NCI-H2029 treated with DMSO at 0.1 percent for 48 hours (cell line): ENCODE measurements at places on chromosomes 16 and 17.

- no peak for DNase-seq
Observed at GRCh38 chr16:3655030-3655395, 522 bp downstream of the DNASE1 start.

DNA sequence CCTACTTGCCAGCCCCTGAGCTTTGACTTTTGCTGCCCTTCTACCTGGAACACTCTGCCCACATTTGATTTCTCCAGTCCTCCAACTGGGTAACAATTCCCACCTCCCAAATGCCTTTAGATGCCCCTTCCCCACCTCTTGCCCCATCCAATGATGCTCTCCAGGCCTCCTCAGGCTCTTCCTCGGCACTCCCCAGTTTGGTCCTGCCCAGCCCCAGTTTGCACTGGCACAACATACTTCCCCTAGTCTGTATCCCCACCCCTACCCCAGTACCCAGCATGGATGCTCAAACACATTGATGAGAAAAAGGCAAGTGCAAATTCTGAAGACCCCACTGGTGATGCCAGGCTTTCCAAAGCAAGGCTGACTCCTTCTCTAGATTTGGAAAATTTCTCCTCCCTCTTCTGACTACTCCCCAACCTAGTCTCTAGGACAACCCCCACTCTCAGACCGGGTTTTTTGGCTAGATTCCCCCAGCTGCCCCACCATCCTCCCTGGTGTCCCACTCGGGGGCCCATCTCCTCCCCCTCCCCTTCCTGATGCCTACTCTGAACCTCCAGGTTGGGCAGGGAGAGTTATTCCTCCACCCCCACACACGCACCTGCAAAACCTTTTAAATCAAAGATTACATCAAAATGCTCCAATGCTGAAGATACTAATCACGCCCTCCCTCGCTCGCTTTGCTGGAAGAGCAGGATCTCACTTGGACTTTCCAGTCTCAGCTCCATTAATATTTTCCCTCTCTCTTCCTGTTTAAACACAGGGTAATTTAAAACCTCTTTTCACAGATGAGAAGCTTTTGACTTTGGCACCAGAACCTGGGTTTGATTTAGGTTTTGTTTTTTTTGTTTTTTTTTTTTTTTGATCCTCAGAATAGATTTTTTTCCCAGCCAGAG, 94.9 kb downstream of the TMEM132E start:
- DNase-seq = peak; percentile 71

DNA sequence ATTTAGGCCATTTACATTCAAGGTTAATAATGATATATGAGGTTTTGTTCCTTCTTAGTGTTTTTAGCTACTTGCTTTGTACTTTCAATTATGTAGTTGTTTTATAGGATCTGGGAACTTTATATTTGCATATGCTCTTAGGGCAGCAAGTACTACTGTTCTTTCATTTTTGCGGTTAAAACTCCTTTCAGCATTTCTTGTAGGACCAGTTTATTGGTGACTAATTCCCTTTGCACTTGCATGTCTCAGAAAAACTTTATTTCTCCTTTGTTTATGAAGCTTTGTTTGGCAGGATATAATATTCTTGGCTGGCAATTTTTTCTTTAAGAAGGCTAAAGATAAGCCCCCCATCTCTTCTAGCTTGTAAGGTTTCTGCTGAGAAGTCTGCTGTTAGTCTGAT, 131.3 kb upstream of the CDH8 start:
- no peak for DNase-seq

GRCh38 chr17:80455784-80456183, 20.6 kb downstream of the NPTX1 start:
- no peak for DNase-seq

- DNase-seq = no peak
Observed at GRCh38 chr16:70604407-70605282, 41.7 kb upstream of the IL34 start.

DNA sequence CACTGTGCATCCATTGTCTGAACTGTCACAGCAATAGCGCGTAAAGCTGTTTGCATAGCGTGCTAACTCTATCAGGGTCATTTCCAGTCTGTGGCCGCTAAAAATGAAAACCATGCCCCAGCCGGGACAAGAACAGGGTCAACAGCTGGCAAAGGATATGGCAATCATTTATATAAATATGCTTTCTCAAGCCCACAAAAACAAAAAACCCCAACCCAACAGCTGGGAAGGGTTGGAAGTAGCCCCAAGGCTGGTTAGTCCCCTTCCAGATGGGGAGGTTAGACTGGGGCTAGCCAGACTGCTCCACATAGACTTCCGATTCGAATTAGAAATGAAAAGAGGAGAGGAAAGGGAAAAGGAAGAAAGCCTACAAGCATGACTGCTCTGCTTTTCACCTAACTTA, 203.3 kb upstream of the TBX2 start:
- no peak for DNase-seq

DNA sequence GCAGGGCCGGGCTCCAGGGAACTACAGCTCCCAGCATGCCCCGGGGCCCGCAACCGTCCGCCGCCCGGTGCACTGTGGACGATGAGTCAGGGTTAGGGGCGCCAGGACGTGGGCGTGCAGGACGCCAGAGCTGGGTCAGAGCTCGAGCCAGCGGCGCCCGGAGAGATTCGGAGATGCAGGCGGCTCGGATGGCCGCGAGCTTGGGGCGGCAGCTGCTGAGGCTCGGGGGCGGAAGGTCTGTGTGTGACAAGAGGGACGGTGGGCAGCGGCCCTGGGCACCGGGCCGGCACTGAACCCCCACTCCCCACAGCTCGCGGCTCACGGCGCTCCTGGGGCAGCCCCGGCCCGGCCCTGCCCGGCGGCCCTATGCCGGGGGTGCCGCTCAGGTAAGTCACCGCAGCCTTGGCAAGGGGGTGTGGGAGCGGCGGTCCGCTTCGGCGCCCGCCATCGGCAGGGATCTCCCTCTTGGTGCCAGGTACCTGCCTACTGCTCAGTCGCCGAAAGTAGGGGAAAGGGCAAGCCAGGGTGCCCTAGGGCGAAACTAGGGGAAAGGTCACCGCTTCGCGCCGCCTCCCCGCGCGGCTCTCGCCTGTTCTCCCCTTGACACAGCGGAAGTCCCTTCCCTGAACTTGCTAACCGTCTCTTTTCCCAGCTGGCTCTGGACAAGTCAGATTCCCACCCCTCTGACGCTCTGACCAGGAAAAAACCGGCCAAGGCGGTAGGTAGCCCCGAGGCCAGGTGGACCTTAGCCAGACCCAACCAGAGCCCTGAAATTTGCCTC, at the start of the genes ACADVL and DLG4:
TSS of gene ACADVL (plus strand) at position 127 of the 781 bp plus-strand sequence. CDS start at position 174, 47 bp downstream.
TSS of gene DLG4 (minus strand) at position 25 of the 781 bp plus-strand sequence.
- DNase-seq = peak; percentile 14

GRCh38 chr17:27810902-27811557, 10.7 kb upstream of the NOS2 start:
- DNase-seq = no peak

GRCh38 chr17:40841246-40841645, 18.8 kb upstream of the KRT10 start:
- no peak for DNase-seq

DNA sequence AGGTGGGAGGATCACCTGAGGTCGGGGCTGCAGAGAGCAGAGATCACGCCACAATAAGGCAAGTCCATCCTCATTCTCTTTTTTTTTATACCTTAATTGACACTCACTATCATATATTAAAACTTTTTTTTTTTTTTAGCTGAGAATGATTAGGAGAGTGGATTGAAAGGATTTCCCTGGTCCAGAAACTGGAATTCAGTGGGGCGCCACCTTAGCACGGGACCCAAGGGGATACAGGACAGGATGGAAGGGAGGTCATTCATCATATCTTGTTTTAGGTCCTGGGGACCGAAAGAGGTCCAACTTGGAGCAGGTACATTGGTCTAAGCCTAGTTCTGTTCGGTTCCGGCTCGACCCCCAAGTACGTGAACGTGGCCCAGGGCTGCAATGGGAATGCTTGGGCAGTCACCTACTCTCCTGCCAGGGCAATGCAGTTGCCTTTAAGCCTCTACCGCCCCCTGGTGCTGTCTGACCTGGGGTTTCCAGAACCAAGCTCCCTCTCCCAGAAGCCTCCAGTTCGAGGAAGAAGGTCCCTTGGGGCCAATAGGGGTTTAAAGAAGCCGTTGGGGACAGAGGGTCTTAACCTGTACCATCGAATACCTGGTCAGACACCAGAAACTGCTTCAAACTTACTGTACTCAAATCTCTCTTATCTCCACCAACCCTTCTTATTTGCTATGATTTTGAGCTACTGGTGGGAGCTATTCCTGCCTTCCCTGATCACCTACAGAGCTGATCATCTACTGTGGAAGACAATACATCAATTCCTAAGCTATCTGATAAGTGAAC, 19.9 kb upstream of the GPATCH8 start:
- no peak for DNase-seq

DNA sequence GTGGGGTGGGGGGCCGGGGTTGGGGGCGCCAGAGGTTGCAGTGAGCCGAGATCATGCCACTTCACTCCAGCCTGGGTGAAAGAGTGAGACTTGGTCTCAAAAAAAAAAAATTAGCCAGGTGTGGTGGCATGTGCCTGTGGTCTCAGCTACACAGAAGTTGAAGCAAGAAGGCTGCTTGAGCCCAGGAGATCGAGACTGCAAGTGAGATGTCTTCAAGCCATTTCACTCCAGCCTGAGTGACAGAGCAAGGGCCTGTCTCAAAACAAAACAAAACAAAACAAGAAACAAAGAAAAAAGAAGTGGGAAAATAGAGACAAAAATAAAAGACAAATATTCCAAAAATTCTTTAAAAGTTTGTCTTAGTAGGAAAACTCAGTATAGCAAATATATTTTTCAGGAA, 135.1 kb upstream of the CORO6 start:
- no peak for DNase-seq

GRCh38 chr17:9814337-9814945, 7.4 kb downstream of the GSG1L2 start:
- no peak for DNase-seq

DNA sequence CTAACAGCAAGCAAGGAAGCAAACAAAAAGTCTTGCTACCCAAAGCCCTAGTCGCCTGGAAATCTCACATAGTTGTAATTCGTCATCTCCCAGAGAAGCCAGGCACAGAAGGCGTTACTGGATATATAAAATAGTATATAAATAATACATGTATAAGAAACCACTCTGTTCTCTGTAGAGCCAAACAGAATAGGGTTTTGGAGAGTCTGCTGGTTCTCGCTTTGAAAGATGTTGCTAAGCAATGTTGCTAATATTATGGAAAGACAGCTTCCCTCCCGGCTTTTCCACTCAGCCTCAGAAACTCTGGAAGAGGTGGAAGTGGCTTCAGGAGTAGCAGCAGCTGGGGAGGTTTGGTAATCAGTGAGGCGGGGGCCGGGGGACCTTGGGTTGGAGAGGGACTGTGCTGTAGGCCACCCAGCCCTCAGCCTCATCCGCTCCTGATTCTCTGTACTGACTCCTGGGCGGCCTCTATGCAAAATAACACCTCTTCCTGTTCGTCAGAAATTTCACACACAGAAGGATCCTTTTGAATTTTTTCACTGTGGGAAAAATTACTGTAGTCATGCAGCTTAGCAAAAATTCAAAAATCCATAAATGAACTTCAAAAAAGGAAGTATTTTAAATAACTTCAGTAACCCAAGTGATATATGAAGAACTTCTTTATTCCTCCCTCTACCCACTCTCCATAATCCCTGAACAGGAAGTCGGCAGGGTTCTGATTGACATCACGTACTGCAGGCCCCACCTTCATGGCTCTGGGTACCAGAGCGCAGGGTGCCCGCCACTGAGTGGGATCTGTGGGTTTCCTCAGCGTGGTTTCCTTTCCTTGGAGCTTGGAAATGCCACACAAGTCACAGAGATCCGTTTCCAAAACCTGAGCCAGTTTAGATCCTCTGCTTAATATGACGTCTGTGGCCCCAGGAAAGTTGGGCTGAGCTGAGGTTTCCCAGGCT, 51.4 kb downstream of the RAP1GAP2 start:
- no peak for DNase-seq

DNA sequence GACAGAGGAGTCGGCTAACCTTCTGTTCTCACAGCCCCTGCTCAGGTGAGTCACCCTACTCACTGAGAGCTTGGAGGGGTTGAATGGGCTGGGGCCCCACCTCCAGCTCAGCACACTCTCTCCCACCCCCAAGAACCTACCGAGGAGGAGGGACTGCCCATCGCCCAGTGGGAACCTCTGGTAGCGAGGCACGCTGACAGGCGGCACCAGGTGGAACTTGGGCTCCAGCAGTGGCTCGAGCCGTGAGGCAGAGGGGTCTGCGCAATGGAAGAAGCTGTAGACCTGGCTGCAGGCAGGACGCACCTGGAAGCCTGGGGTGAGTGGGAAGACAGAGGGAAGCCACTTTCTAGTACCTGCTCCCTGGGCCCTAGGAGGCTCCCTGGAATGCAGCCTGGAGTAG, 28.3 kb downstream of the PIMREG start:
- no peak for DNase-seq

- no peak for DNase-seq
Observed at GRCh38 chr17:37815536-37815935, 70.7 kb upstream of the HNF1B start.

GRCh38 chr16:35741546-35741945, 2282.1 kb downstream of the TP53TG3F start:
- DNase-seq = no peak

GRCh38 chr17:63927464-63928171, 4.5 kb downstream of the CD79B start:
- no peak for DNase-seq

DNA sequence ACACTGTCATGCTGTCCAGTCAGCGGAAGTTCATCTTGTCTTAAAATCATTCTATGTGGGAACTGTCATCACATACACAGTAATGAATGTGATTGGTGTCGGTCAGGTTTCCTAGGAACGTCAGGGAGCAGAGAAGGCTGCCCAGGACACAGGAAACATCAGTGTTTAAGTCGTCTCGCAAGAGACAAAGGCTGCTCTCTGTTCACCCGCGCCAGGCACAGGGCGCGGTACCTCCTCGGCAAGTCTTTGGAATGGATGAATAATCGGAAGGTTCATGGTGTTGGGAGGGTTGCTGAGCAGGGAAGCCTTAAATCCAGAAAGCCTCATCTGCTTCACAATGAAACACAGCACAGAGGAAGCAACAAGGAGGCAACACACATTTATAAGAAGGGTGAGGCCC, 148.2 kb downstream of the CPPED1 start:
- no peak for DNase-seq

- DNase-seq = no peak
Observed at GRCh38 chr16:69187446-69188235, 677 bp downstream of the SNTB2 start.
